ENCODE measurements at places on chromosomes 16 and 17. TPM values are rescaled to one million over a fixed set of nuclear protein-coding genes. Genes with fewer than 3 reads are reported as not detected.

Gene AATK
- total RNA-seq, result 0.70 TPM

Gene NEUROD2
- total RNA-seq, result not detected

Gene PRSS53
- 4.5 TPM for total RNA-seq

Gene ESRP2
- total RNA-seq, result not detected

DNA sequence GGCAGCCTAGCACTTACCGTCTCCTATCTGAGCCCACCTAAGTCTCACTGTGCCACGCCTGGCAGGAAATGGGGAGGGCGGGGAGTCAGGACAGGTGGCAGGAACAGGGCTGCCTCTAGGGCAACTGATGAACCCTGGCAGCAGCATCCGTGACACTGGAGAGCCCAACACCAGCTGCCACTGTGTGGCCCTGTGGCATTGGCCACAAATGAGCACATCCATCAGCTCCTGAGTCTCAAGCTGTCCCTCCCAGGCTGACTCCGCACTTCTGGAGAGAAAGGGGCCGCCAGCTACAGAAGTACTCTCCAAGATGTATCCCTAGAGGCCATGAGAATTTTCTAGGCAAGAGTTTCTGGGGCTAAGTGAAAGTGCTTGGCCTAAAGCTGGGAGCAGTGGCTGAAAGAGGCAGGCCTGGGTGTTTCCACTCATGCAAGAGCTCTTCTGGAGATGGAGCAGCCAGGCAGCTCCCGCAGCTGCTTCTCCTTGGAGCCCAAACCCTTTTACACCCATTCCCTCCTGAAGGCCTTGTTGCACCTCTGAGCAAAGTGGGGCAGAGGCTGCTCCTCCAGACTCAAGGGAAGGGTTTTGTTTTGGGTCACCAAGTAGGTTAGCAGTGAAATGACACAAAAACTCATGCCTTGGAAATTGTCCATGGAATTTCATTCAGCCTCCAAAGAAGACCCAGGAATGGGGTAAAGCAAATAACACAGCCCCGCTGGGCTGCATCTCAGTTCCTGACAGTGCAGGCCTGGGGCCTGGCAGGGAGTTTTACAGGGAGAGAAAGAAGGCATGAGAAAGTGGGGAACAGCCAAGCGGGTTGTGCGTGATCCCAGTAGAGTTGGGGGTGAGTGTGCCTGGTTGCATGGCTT lies 25.8 kb downstream of the PEMT start:
- no peaks in the 10 kb centered on the region for H3K4me1 ChIP-seq
- DNase-seq, result no peak

- H3K27ac ChIP-seq, result peak overlapping the region; percentile 86
- H3K4me3 ChIP-seq, result no peak overlapping the region
- no peaks in the 10 kb centered on the region for H3K27me3 ChIP-seq
- peaks cover 40% of the 10 kb centered on the region for H3K4me1 ChIP-seq
- DNase-seq, result peak; percentile 66
- H3K36me3 ChIP-seq, result peaks cover 16% of the 10 kb centered on the region
Observed at GRCh38 chr16:70737377-70738082, 51.7 kb upstream of the MTSS2 start.

GRCh38 chr17:71472809-71473789 lies 647.7 kb upstream of the SOX9 start:
- DNase-seq, result peak; percentile 1
- H3K4me1 ChIP-seq, result no peaks in the 10 kb centered on the region
- no peak overlapping the region for H3K27ac ChIP-seq
- no peaks in the 10 kb centered on the region for H3K36me3 ChIP-seq
- no peaks in the 10 kb centered on the region for H3K27me3 ChIP-seq
- no peak overlapping the region for H3K4me3 ChIP-seq

DNA sequence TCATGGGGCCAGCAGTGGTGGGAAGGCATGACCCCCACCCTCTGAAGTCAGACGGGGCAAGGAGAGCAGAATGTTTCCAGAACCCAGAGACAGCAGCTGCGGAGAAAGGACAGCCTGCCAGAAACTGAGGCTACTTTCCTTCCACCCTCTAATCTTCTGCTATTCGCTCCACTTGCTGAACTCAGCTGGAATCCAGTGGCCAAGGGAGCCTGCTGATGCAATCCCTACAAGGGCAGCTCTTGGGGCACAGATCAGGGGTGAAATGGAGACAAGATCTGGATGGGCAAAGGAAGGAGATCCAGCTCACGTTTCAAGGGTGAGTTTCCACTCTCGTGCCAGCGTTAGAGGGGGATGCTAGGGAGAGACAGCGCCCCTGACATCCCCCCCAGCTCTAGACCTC lies 479.1 kb downstream of the SLC39A11 start:
- no peaks in the 10 kb centered on the region for H3K27me3 ChIP-seq
- H3K4me3 ChIP-seq, result no peak overlapping the region
- no peaks in the 10 kb centered on the region for H3K36me3 ChIP-seq

DNA sequence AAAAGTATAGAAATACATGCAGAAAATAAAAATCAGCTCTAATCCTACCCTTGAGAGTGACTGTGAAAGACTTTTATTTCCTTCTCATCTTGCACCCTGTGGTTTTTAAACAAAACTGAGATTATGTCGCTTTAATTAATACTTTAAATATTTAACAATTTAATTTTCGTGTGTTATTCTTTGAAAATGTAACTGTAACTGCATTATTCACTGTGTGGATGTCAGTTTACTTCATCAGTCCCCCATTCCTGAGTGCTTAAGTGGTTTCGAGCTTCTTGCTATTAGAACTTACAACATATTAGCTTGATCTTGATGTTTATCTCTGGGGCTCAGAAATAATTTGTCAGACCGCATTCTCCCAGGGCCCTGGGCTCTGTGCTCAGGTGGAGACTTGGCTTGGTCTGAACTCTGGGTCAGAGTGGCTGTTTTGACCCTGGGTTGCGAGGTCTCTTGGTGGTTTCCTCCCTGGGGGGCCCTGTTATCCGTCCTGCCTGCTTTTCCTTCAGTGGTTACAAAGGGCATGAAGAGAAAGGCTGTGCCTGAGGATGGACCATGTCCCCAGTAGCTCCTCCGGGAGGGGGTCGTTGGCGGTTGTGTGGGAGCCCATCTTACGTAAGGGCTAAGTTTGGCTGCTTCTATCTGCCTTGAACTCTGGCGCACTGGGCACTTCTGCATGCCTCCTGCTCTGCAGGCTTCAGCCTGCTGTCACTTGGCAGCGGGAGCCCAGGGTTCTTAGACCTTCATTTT lies 25.7 kb downstream of the AKAP1 start:
- peaks cover 36% of the 10 kb centered on the region for H3K36me3 ChIP-seq
- no peaks in the 10 kb centered on the region for H3K27me3 ChIP-seq
- no peak overlapping the region for H3K27ac ChIP-seq
- H3K4me3 ChIP-seq, result no peak overlapping the region
